Osteocyte (in vitro differentiated cells): ENCODE measurements at places on chromosomes 7 and 10. TPM values are rescaled to one million over a fixed set of nuclear protein-coding genes. Genes with fewer than 3 reads are reported as not detected.

- peaks cover 17% of the 10 kb centered on the region for H3K27me3 ChIP-seq
- no peaks in the 10 kb centered on the region for H3K36me3 ChIP-seq
Measured at GRCh38 chr10:7119325-7120015, 291.4 kb downstream of the SFMBT2 start.

DNA sequence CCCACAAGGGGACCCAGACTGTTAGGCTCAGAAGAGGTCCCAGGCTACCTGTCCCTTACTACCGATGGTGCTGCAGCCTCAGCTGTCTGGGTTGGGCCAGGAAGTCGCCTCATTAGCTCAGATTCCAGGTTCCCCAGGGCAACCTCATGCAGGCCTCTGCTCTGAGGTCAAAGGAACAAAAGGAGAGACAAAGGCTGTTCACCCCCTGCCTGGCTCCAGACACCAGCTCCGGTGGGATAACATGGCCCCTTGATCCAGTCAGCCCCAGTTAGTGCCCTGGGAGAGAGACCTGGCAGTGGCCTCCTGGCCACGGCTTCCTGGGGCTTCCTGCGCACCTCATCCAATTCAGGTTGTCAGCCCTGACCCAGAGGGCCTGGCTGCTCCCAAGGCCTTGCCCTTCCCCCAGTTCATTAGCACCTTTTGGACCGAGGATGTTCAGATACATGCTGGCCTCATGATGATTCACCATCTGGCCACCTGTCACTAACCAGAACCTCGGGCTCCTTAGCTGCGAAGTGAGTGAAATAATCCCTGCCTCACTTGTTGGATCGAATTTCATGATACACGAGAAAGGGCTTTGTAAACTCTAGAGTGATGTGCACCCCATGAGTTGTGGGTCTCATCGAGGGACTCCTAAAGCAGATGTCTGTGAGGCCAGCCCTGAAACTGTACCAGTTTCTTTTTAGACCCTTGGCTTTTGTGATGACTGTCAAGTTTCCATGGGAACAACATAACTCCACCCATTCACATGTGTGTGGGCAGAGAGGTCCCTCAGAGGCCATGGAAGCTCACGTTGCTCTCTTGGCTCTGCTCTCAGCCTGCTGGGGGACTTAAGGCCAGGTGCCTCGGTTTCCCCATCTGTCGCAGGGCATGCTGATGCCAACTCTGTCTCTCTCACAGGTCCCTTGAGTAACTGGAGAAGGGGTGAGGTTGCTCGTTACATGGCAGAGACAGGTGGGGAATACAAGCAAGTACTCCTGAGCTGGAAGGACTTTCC lies 79.5 kb upstream of the PCBD1 start:
- H3K4me1 ChIP-seq, result no peaks in the 10 kb centered on the region
- H3K27me3 ChIP-seq, result peaks cover 52% of the 10 kb centered on the region
- no peak overlapping the region for H3K4me3 ChIP-seq
- DNase-seq, result no peak

DNA sequence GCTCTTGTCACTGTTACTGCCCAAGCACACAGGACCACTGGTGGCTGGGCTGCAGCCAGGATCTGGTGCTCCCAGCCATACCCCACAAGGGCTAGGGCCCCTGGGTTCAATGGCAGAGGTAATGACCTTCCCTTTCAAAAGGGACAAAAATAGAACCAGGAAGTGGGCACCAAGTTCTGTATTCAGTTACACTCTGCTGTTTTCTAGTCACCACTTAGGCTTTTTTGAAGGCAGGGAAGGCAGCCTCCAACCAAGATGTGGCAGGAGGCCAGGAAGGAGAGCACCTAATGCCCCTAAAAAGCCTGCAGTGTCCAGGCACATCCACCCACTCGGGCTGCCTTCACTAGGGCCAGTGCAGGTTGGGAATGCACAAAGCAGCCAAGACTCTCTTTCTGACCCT lies 47.8 kb downstream of the NOD1 start:
- H3K36me3 ChIP-seq, result peaks cover 26% of the 10 kb centered on the region
- H3K4me1 ChIP-seq, result peaks cover 28% of the 10 kb centered on the region
- H3K27ac ChIP-seq, result no peak overlapping the region
- H3K27me3 ChIP-seq, result no peaks in the 10 kb centered on the region
- no peak overlapping the region for H3K4me3 ChIP-seq

DNA sequence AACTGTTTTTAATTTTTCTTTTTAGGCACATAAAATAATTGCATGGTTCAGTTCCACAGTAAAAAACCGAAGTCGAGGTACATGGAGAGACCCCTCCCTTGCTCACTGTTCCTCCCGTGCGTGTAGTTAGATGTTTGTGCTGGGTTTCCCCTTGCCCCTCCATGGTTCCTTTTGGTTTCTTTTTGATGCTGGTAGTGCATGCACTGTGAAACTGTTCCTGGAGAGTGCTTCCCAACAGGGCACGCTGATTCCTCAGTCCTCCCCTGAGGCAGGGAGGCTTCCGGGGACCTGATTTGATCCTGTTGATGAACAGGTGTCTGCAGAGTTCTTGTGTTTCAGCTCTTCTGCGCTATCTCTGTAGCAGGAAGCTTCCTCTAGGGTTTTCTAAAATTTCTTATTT lies 69.5 kb downstream of the ADCY1 start:
- H3K4me1 ChIP-seq, result no peaks in the 10 kb centered on the region
- H3K4me3 ChIP-seq, result no peak overlapping the region
- H3K27ac ChIP-seq, result no peak overlapping the region
- no peaks in the 10 kb centered on the region for H3K36me3 ChIP-seq
- peak; percentile 60 for DNase-seq
- H3K27me3 ChIP-seq, result peaks cover 8% of the 10 kb centered on the region

DNA sequence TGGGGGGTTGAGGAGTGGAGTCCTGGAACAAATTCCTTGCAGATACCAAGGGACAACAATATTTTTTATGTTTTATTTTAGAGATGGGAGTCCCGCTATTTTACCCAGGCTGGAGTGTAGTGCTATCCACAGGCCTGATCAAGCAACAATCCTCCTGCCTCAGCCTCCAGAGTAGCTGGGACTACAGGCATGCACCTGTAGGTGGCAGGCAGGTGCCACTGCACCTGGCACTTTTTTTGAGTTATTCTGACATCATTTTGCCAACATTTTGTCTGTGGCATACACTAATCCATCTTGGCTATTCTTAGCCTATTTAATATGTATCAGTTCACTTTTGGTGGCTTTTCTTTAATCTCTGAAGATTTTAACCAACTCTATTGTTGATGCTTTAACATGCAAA lies 317.8 kb upstream of the MTPN start:
- no peak overlapping the region for H3K27ac ChIP-seq
- H3K36me3 ChIP-seq, result no peaks in the 10 kb centered on the region
- H3K27me3 ChIP-seq, result peaks cover 5% of the 10 kb centered on the region
- no peak overlapping the region for H3K4me3 ChIP-seq
- no peak for DNase-seq

DNA sequence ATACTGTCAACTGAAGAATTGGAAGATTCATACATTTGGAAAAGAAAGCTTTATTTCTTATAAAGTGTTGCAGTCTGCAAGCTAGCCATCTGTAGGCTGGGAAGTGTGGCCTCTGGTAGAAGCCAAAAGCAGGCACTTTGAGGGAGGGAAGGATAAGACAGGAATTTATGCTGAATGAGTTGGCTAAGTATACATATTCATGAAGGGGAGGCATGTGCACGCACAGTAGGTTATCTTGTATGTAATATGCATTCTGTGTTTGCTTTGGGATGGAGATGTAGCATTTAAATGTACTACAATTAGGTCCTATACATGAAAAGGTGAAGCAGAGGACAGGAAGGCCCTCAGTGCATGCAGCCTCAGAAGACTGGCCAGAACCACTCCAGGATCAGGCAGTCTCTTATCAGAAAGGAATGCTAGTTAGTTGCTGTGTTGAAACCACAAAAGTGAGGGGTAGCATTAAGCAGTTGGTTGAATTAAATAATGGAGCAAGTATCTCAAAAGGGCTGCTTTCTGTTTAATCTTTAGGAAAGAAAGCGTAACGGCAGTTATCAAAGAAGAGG lies 40.9 kb downstream of the MYO3A start:
- no peaks in the 10 kb centered on the region for H3K36me3 ChIP-seq
- H3K27ac ChIP-seq, result no peak overlapping the region
- H3K27me3 ChIP-seq, result no peaks in the 10 kb centered on the region
- no peak for DNase-seq
- H3K4me1 ChIP-seq, result no peaks in the 10 kb centered on the region

Gene ZNF239
- 3.7 and 4.5 TPM in 2 replicates for total RNA-seq

Gene SCD
- 77.9 and 81.4 TPM in 2 replicates for total RNA-seq
